GM23248 (cell line): ENCODE measurements at places on chromosomes 12 and 14. TPM values are rescaled to one million over a fixed set of nuclear protein-coding genes. Genes with fewer than 3 reads are reported as not detected.

DNA sequence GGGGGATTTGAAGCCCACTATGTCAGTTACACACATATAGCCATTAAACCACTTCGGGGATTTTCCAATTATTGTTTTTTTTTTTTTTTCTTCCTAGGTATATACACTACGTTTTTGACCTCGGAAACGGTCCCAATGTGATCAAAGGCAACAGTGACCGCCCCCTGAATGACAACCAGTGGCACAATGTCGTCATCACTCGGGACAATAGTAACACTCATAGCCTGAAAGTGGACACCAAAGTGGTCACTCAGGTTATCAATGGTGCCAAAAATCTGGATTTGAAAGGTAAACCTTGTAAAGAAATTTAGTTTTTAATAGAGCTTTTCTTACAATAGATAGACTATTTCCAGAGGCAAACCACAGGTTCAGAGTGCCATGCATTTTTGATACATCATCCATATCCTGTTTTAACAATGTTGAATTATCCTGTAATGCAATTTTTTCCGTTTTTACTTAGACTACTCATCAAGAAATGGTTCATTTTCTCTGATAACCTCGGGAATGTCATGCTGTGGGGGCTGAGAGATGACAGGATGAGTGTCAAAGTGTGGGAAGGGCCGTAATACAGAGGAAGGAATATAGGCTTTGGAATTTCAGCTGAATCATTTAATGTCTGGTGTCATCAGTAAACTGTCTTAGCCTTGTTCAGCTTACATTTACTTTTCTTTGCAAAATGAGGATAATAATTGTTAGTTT is 797.1 kb downstream of the NRXN3 start:
- peak; percentile 78 for DNase-seq

GRCh38 chr12:68612202-68612601 is 1.5 kb downstream of the RAP1B start:
- DNase-seq = peak; percentile 68

- DNase-seq = no peak
Measured at GRCh38 chr12:8606890-8607289, 5.8 kb downstream of the AICDA start.

PNMA1 gene
- 14.2 and 18.2 TPM in 2 replicates for total RNA-seq

- peak; percentile 86 for DNase-seq
Measured at GRCh38 chr12:89353823-89354611, 1.7 kb upstream of the DUSP6 start.

GRCh38 chr12:90858252-90858651 is 96.7 kb downstream of the CCER1 start:
- no peak for DNase-seq

GRCh38 chr12:2268471-2269286 is 215.9 kb downstream of the CACNA1C start:
- DNase-seq = peak; percentile 96

DNA sequence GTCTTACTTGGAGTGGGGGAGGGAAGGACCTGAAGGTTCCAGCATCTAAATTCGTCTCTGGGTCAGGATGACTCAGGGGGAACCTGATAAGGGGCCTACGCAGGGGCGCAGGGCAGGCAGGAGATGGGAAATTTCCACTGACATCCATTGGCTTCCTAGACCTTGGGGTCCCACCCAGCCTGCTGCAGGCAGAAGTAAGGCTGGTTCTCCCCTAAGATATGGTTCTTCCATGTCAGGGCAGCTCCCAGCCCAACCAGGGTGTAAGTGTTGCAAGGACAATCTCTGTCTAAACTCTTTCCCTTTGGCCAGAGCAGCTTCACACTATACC is 2.1 kb upstream of the NDRG2 start:
- DNase-seq = no peak
